ENCODE measurements at places on chromosomes 12 and 14.
A peak's percentile ranks its signal among the peaks of the same experiment; 100 is the strongest.

- no peak for DNase-seq
Observed at GRCh38 chr12:110688446-110689280, at the start of gene HVCN1. Gene HVCN1 (minus strand): TSS chr12:110689115. CDS start chr12:110683245, 5,870 bp downstream.

DNA sequence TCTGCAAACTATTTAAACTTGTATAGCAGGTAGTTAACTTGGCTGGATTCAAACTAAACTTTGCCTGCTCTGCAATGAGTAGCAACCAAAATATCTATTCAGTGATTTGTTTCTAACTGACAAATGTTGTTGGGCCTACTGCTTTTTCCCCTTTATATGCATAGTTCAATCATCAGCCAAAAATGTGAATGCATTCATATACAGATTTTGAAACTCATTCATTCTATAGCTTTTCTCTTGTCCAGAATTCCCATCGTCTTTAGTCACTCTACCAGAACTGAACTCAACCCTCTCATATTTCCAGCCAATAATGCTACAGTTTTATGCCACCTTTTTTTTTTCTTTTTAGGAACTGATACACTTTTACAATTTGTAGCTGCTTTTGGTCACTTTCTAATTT lies 599.8 kb downstream of the RPL10L start:
- no peak for DNase-seq

DNA sequence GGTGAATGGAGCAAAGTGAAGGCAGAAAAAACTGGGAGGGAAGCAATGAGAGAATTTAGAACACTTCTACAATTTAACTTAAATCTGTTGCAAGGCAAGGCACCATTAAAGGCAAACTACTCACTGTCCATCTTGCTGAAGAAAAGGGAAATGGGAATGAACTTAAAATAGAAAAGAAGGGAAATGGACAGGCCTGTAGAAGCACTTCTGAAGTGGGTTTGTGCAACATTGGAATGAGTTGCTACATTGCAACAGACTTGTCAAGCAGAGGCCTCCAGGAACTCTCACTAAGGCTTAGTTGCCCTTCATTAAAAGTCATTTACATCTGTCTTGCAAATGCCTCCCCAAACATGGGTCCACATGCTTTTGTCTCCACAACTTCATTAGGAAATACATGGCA lies 13.7 kb upstream of the OR10AD1 start:
- DNase-seq, result no peak

- no peak for DNase-seq
Observed at GRCh38 chr14:100640471-100641273, 53.5 kb upstream of the BEGAIN start.

DNA sequence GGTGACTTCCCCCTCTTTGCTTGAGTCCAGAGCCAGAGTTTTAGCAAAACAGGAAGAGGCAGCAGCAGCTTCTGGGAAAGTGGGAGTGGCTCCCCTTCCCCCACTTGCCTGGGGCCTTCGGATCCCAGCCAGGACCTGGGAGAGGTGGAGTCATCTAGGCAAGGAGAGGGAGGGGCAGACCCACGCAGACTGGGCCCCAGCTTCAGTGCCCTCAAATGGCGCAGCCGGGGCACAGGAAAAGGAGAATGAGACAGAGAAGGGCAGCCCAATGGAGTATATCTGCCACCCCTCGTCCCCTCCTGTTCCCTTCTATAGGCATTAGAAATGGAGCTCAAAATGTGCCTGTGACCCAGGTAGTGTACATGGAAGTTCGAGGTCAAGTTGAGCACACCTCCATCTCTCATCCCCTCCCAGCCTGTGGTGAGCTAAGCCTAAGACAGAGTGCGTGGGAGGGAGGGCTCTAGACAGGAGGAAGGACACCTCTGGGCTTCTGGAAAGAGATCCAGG lies 9.3 kb upstream of the HDAC7 start:
- peak; percentile 7 for DNase-seq

DNA sequence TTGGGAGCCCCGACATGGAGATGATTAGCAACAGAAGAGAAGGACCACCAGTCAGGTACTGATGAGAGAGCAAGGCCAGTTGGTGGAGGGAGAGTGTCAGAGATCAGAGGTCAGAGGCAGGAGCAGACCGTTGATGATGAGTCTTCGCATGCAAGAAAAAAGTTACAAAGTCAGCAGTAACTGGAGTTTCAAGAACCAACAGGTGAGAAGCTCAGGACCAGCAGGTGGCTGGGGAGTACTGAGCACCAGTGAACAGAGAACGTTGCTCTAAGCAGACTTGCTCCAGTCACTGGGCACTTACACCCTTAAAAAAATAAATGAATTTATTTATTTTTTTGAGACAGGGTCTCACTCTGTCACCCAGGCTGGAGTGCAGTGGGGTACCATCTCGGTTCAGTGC lies 44.5 kb upstream of the KCNA1 start:
- no peak for DNase-seq

DNA sequence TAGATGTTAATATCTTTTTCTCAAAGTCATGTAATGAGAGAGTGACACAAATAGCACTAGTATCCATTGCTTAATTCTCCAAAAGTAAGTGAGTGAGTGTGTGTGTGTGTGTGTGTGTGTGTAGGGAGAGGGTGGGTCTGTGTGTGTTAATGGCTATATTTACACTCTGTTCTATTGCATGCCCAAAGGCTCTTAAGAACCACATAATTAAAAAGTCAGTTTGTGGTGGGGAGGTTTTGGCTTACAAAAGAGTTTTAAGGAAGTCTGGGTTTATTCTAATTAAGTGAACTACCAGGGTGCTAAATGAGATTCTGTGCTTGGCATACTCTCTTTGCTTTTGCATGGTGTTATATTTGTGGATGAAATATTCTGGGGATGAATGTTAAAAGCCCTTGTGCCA lies 1897.6 kb upstream of the FLRT2 start:
- no peak for DNase-seq

DNA sequence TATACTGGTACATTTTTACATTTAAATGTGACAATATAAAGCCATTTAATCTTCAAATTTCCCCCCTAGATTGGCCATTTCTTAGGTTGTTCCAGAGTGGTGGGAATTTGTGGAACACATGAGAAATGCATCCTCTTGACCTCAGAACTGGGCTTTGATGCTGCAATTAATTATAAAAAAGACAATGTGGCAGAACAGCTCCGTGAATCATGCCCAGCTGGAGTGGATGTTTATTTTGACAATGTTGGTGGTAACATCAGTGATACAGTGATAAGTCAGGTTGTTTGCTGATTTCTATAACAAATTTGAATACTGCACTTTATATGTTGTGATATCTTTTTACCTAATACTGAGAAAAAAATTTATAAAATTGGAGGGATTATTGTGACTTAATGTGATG lies 7.6 kb upstream of the ZNF410 start:
- DNase-seq, result no peak

- DNase-seq, result no peak
Observed at GRCh38 chr12:19447386-19447785, 8.1 kb downstream of the AEBP2 start.

DNA sequence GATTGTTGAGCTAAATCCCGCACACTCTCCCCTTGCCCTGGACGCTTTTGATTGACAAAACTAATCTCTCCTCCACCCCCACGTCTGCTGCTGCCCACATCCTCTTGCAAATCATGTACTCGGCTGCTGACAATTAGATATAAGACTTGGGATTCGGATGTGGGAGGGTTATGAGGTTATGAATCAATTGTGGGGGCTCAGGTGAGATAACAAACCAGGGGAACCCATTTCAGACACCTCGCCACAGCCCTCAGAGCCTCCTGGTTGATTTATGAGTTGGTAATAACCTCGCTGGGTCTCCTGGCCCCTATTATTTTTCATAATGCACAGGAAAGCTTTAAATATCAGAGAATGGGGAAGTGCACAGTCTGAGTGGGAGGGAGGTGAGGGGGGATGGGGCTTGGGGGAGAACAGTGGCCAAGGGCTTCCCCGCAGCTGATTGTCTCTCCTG lies 449.9 kb downstream of the DPF3 start:
- DNase-seq, result no peak

DNA sequence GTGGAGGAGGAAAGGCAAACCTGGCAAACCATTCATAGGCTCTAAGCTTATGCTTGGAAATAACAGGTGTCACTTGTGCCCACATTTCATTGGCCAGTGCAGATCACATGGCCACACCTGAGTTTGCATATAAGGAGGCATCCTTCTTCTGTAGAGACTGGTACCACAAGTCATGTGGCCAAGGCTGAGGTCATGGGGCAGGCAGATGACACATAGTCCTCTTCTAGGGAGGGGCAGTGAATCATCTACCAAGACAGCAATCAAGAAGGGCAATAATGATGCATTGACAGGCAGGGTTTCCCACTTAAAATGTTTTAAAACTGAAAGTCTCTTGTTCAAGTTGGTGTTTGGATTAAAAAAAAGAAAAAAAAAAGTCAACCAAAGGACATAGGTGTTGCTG lies 77.3 kb downstream of the DAAM1 start:
- no peak for DNase-seq

DNA sequence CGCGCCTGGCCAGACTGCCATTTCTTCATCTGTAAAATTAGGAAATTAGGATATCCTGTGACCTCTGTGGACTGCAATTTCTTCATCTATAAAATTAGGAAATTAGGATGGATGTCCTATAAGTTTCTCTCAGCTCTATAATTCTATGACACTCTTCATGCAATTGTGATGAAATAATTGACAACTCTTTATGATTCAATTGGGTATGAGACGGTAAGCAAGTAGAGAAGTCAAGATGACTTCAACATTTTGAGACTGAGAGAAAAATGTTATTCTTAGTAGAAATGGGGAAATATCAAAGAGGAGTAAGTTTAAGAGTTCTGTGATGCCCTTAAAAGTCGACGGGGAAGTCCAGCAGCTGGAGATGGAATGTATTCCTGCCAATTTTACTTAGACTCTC lies 12.0 kb downstream of the KIAA0586 start:
- no peak for DNase-seq

GRCh38 chr12:94690198-94690771 lies 39.9 kb upstream of the TMCC3 start:
- no peak for DNase-seq

GRCh38 chr12:14876833-14877232 lies 8.8 kb downstream of the MGP start:
- DNase-seq, result no peak

DNA sequence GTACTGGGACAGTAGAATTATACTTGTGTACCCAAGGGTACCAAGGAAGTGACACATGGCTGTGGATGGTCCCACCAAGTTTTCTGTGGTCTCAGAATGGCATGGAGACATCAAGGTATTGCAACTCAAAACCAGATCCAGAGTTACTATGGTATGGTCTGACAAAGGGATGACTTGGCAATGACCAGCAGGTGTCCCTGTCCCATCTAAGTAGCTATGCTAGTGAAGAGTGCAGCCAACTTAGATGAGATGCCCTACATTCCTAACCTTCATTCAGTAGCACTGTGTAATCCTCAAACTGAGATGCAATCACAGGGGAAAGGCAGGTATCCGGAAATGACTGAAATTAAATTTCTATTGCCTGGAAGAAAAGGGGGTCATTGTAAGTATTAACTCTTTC lies 188.7 kb upstream of the TMEM260 start:
- no peak for DNase-seq

DNA sequence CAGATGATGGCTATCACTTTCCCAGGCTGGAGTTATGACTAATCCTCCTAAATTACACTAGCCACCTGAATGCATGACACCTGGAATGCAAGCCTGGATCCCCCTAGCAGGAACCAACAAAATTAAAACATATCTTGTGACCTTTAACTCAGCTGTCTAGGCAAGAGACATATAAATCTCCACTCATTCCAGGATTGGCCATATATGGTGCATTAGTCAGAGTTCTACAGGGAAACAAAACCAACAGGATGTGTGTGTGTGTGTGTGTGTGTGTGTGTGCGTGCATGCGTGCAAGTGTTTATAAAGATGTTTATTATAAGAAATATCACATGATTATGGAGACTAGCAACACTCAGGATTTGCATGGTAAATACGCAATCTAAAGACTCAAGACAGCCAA lies 212.8 kb downstream of the KIF21A start:
- no peak for DNase-seq

- DNase-seq, result no peak
Observed at GRCh38 chr12:43912859-43913258, 77.0 kb downstream of the TMEM117 start.

- peak; percentile 62 for DNase-seq
Observed at GRCh38 chr14:63852271-63852816, 460 bp upstream of the SYNE2 start.

GRCh38 chr12:67410667-67411067 lies 141.5 kb downstream of the CAND1 start:
- no peak for DNase-seq

DNA sequence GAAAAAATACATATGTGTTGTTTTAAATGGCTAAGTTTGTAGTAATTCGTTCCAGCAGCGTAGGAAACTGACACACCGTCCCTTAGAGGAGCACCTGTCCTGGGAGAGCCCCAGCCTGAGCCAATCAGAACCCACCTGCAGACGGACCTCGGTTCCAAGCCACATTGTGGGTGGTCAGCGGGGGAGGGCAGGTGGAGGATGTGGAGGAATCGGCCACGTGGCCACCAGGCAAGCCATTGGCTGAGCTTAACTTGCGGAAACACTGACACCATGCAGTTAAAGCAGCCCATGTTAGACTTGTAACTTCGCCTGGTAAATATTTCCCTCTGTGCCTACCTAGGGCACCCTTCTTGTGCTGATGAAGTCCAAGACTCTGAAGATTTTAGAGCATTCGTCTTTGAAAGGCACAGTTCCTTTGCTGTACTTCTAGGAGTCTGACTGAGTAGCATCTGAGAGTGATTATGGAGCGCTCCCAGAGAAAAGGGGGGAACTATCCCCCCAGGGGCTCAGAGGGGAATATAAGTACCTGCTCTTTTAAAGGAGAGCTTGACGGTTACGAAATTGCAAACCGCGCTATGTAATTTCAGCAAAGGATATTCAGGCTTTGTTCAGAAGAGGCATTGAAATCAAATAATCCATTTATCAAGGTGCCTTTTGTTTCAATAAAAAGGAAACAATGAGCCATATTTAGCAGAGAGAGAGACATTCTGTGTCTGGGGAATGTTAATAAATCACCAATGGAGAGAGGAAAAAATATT lies 135.7 kb downstream of the TMEM132C start:
- no peak for DNase-seq

GRCh38 chr14:36605506-36605857 lies 23.1 kb upstream of the NKX2-8 start:
- DNase-seq, result peak; percentile 23

- DNase-seq, result no peak
Observed at GRCh38 chr12:49987625-49988303, 15.0 kb downstream of the AQP6 start.

Data from SW 1271 (cell line).